Esophagus squamous epithelium (tissue), 5 donors: ENCODE measurements at places on chromosomes 2 and 18.

DNA sequence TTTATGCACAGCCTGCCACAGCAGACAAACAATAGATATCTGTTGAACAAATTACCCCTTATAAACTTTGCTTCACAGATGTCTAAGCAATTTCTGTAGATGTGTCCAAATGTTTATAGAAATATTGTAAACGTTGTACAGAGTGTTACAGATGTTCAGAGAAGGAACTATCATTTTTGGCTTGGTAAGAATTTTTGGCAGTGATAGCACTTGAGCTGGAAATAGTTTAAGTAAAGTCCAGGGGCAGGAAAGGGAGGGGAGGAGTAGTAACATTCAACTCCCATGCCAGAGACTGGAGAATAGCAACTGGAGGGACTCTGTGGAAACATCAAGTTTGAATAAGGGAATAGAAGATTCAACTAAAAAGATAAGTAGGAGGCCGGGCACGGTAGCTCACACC, 4.4 kb downstream of the PTRHD1 start:
- DNase-seq, result no peak

GRCh38 chr2:205656941-205657340, 25.4 kb upstream of the NRP2 start:
- no peak for DNase-seq

DNA sequence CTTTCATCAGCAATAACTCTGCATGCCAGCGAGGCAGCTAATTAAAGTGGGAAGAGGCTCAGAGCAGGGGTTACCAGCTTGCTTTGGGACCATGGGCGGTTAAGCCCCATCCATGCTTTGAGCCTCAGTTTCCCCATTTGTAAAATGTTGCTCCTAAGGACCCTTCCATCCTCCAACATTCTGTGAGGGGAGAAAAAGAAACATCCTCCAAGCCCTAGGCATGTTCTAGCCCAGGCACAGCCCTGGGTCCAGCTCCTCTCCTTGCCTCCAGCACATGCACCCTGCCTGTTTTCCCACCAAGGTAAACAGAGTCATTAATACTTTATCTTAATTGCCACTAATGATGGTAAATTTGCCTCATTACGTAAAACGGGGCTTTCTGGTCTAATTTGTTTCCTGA, 113.3 kb upstream of the MYCN start:
- DNase-seq, result no peak

DNA sequence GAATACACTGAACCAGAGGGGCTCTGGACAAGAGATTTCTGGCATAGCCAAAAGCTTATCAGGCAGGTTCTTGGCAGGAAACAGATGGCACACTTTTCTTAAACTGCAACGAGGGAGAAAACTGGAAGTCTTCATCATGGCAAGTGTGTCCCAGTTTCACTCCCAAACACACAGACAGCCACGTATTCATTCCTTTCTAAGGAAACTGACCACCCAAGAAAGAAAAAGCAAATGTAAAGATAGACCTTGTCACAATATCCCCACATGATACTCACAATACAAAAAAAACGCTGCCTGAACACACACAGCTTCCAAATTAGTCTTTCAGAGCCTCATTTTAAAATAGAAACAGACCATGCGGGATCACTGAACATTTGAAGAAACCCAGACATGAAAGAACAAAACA, 40.6 kb upstream of the RTTN start:
- no peak for DNase-seq

DNA sequence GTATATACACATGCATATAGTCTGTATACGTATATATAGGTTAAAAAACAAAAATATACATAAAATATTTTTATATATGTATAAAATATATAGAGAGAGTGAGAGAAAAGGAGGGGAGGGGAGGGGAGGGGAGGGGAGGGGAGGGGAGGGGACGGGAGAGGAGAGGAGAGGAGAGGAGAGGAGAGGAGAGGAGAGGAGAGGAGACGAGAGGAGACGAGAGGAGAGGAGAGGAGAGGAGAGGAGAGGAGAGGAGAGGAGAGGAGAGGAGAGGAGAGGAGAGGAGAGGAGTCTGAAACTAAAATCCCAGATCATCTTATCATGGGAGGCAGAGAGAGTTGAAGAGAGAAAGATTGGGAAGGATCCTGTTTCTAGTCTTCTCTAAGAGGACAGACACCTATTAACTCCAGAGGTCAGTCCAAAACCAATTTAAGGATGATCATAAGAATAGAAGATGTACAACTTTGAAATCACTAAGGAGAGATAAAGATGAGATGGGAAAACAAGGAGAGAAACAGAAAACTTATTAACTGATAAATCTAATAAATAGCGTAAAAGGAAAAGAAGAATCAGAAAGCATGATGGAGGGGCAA, 195.4 kb downstream of the SRBD1 start:
- DNase-seq, result no peak

GRCh38 chr2:23746141-23746863, 180.6 kb downstream of the ATAD2B start:
- DNase-seq, result no peak
